Right ventricle myocardium superior (tissue), 1 donor: ENCODE measurements at places on chromosomes 1 and 21.

GRCh38 chr1:4079815-4080214 is 179.7 kb upstream of the C1orf174 start:
- no peak for DNase-seq

DNA sequence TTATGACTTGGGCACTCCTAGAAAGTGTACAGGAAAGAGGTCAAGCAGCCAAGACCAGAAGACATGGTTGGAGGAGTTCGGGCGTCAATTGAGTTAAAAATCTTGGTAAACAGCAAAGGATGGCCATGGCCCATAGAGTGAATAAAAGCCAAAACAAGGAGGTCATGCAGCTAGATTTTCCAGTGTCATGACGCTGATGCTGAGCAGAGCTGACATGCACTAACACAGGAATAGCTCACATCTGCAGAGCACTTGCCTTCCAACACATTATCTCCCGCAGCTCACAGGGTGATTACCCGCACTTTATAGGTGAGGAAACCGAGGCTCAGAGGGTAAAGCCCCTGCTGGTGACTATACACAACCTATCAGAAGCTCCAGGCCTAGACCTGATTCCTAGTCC is 49.7 kb downstream of the TRABD2B start:
- DNase-seq = no peak

DNA sequence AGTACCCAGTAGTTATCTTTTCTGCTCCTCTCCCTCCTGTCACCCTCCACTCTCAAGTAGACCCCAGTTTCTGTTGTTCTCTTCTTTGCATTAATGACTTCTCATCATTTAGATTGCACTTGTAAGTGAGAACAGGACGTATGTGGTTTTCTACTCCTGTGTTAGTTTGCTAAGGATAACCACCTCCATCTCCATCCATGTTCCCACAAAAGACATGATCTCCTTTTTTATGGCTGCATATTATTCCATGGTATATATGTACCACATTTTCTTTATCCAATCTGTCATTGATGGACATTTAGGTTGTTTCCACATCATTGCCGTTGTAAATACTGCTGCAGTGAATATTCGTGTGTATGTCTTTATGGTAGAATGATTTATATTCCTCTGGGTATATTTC is 1346.5 kb downstream of the MRPL39 start:
- DNase-seq = no peak

GRCh38 chr1:246074421-246074820 is 432.7 kb downstream of the SMYD3 start:
- no peak for DNase-seq

GRCh38 chr1:66000033-66000637 is 207.4 kb downstream of the PDE4B start:
- no peak for DNase-seq

DNA sequence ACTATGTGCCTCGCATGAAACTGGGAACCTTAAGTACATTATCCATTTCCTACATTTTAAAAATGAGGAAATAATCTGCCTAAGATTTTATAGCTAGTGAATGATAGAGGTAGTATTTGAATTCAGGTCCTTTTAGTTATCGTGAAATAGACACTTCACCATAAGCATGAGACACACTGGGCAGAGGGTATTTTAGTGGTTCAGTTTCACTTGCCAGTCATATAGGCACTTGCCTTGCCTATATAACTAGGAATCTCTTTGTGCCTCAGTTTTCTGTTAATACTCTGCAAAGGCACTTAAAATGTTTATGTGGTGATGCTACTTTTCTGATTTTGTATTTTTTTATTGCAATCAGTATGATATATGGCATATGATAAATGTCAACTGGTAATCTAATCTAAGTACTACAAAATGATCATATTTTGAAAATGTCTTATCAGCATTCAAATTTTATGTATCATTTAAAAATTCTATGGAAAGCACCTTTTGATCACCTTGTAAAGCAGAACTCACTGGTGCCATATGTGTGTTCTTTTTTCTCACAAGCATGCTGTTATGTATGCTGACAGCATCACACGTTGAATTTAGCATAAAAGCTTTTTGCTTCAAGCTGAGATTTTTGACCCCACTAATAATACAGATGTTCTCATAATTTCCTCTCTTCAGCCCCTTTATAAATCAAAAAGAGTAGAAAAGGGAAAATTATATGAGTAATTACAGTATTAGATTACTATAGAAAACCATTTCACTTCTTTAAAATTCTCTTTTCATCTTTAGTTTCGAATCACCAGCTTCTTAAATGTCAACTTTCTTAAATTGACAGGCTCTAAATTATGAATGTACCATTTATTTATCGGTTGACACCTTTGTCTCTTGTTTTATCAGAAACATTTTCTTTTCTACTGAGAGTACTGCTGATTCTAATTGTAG is 52.6 kb downstream of the RPS6KC1 start:
- DNase-seq = no peak

- no peak for DNase-seq
These were observed 399.3 kb downstream of the AJAP1 start for GRCh38 chr1:5053744-5054143.
